ENCODE measurements at places on chromosomes 11 and 22.

GRCh38 chr11:90447618-90448017 lies 224.8 kb upstream of the CHORDC1 start:
- no peak for DNase-seq

- no peak for DNase-seq
Measured at GRCh38 chr11:104106136-104106754, 57.7 kb downstream of the PDGFD start.

DNA sequence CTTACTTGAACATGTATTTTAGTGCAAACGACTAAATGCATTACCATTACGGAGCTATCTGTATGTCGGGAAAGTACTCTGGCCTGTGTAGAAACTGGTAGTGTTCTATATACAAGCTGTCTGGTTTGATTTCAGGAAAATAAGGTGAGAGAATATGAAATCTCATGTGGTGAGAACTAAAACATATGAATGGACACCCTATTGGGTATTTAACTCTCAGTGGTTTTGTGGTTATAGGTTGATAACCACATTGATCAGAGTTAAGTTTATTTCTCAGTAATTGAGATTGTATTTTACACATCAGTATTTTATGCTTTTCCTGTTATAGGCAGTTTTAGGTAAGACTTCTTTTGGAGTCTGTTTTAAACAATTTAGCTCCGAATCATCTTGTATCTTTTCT lies 10.4 kb downstream of the ANO5 start:
- DNase-seq = no peak

DNA sequence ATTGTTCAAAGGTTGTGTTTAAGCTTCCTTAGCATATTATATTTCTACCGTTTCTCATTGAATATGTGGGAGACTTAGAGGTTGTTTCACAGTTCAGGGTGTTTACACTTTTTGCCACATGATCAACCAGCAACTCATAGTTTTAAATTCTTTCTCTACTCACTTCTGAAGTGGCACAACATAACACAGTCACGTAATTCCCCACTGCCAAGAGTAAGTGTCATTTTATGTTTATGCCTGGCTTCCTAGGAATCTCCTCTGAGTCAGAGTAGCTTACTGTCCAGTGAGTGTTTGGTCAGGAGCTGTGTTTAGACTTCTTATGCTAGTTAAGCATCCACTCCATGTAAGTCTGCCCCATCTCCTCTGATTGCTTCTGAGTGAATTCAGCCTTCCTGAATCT lies 520.8 kb upstream of the KIRREL3 start:
- no peak for DNase-seq

DNA sequence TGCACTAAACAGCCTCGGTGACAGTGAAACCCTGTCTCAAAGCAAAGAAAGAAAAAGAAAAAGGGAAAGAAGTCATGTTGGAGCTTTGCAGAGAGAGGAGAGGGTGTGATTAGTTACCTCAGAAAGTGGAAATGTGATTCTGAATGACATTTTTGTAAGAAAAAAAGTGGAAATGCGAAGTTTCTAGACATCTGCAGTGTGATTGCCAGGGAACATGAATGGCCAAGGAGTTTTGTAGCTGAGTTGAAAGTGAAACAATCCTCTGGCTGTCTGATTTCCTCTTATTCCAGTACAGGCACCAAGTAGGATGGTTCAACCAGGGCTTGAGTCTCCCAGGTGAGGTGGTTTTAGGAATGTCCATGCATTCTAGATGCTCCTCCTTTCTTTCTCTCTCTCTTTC lies 17.8 kb upstream of the SYVN1 start:
- DNase-seq = no peak

- DNase-seq = no peak
Measured at GRCh38 chr22:28582806-28583205, 96.8 kb downstream of the TTC28 start.

DNA sequence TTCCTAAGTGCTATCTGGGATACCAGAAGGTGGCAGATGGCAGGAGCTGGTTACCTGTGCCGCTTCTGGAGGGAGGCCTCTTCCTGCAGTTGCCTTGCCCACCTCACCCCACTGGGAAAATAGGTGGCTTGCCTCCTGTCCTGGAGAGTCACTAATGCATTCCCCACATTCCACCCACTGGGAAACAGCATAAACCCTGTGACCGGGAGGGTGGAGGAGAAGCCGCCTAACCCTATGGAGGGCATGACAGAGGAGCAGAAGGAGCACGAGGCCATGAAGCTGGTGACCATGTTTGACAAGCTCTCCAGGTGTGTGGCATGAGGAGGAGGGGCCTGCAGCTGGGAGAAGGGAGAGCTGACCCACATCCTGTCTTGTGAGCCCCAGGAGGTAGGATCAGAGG lies 5.6 kb downstream of the RIC8A start:
- DNase-seq = no peak

DNA sequence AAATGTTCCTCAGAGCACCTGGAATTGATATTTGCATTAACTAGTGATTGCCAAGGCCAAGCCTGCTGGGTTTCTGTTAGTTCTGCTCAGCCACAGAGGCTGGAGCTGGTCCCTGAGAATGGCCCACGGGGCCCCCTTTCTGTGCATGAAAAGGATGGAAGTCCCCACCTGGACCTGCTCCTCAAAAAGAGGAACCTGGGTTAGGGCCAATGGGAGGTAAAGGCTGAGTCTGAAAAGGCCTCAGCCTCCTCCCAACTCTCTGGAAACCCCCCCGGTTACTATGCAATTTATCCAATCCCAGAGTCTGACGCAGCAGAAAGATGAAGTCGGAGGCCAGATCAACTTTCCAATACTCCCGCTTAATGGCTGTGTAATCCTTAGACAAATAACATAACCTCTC lies 6.8 kb upstream of the CREB3L1 start:
- DNase-seq = no peak

DNA sequence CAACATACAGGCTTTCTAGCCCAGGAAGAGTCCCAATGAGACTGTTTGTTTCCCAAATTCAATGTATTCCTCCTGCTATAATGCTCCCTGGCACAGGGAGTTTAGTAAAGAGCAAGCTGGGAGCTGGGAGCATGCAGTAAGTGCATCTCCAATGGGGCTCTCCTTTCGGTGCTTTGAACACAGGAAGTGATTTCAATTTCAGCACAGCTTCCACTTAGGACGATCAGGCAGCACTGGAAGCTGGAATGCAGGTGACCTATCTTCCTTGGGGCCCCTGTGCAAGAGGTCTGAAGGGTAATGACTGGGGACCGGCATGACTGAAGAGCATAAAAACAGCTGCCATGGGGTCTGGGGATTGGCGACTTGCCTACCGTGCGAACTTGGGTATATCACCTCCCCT lies 76.0 kb downstream of the LARGE1 start:
- DNase-seq = no peak

DNA sequence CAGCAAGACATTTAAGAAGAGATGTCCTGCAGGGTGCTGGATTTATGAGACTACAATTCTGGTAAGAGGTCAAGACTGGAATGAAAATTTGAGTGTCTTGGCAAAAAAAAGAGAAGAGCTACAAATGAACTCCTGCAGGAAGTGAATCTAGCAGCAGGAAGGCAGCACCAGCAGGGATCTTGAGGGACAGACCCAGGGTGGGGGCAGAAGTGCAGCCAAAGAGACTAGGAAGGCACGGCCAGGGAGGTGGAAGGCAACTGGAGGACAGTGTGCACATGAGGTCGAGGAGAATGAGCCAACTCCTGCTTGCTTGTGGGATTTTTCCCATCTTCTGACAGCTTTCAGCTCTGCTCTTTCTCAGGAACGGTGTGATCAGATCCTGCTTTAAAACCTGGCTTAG lies 263.2 kb downstream of the BUD13 start:
- DNase-seq = no peak

- DNase-seq = no peak
Measured at GRCh38 chr11:4191031-4191571, 96.5 kb downstream of the RRM1 start.

DNA sequence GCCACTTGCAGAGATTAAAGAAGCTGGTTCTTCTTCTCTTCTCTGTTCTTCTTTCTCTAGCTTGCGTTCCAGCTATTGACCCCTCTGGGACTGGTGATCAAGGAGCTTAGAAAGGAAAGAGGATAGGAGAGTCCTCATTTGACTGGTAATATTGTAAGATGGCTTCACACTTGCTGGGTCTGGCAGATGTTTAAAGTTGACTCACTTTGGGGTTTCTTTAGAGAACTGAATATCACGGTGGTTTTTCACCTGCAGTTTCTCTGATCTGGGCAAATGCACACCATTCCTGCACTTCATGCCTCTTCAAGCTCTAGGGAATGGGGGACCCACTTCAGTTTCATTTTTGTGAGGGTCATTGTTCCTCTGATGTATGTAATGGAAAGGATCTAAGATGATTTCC lies 41.8 kb upstream of the DEUP1 start:
- no peak for DNase-seq

- DNase-seq = no peak
Measured at GRCh38 chr22:50177537-50178470, 7.3 kb downstream of the PANX2 start.

DNA sequence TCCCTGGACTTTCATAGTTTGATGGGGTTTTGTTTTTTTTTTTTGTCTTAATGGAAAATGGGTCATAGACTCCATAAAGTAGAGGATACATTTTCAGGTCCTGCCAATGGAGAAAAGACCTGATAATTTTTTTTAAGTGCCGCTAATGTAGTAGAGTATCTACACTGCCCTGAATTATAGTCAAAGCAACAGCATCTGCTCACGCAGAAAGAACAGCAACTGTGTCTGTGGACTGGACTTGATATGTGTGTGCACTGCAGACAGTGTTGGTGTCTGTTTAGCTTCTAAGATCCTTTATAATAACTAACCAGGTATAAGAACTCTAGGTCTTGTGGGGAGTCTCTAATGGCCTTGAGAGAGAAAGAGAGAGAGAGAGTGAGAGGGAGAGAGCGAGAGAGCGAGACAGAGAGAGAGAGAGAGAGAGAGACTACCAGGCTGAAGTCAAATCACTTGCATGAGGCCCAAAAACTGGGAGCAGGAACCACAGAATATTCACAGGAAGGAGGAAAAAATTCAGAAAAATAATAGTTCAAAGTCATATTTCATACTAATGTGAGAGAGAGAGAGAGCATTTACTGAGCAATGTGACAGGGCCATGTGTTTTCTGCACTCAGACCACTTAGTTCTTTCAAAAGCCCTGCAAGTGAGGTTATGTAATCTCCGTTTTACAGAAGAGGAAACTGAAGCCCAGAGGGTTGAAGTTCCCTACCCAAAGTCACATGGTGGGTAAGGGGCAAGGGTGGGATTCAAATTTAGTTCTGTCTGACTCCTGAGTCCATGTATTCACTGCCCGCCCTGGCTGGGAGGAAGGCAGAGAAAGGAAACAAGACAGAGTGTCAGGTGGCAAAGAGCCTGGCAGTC lies 8.6 kb upstream of the MIAT start:
- DNase-seq = no peak

DNA sequence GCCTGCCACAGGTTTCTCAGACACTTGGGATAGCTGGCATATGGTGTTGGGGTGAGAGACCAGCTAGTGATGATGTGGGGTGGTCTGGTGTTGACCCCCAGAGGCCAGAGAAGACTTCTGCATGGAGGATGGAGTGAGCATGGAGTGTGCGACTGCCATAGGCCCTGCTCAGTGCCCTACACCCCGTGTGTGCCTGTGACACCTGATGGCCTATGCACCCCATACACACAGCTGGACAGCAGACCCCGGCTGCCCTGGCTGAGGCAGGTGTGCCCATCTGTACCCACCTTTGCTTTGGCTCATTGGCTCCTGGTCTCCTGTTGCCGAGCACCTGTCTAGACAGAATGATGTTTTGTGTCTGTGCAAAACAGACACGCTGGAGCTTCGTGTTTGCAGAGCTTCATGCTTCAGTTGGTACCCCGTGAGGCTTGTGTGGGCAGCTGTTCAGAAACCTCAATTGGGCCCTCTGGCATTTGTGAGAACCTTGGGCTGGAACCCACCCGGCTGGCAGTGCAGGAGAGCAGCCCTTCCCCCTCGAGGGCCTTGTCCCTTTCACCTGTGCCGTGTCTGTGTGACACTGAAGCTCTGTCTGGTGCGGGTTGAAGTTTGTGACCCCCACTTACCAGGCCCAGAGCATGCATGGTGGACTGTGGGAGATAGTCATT lies 27.6 kb downstream of the BCR start:
- no peak for DNase-seq

- no peak for DNase-seq
Measured at GRCh38 chr22:27113641-27114040, 456.3 kb downstream of the MIAT start.

DNA sequence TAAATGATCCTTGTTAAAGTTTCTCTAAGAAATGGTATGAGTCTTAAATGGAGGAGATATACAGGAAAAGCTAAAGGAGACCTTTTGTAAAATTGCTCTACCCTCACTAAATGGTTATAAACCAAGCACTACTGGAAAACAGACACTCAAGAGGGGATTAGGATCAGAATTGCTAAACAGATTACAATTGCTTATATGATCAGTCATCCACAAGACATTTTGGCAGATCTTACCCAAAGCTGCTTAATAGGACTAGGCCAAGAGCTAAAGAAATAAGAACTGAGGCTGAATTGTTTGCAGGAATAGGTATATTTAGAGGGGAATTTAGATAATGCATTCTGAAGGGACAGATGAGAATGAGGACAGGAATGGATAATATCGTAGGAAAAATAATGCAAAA lies 9.5 kb downstream of the HARBI1 start:
- DNase-seq = no peak

DNA sequence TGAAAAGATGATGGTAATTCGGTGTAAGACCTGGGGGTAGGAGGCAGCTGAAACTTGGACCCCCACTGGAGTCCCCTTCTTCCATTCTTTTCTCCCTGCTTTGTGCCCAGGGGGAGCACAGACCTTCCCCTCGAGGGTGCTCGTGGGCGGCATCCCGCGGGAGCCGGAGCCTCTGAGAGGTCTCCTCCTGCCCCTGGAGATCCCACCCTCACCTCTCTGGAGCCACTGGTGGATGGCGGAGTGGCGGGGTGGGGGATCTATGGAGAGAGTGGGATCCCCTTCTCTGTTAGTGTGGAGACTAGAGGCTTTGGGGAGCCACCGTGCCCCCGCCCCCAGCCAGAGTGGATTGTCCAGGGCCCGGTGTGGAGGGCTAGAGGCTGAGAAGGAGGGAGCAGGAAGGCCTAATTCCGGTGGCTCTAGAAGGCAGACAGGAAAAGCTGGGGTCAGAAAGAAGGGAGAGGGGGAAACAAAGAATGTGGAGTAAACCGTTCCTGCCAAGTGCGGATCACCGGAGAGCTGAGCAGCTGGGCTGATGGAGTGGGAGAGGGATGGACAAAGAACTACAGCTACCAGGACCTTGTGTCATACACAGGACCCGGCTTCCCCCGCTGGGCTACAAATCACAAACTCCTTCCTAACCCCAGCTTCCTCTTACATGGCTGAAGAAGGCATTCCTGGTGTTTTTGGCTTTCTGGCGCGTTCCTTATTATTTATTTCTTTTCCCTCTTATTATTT lies 41.9 kb downstream of the KCNJ1 start:
- no peak for DNase-seq

DNA sequence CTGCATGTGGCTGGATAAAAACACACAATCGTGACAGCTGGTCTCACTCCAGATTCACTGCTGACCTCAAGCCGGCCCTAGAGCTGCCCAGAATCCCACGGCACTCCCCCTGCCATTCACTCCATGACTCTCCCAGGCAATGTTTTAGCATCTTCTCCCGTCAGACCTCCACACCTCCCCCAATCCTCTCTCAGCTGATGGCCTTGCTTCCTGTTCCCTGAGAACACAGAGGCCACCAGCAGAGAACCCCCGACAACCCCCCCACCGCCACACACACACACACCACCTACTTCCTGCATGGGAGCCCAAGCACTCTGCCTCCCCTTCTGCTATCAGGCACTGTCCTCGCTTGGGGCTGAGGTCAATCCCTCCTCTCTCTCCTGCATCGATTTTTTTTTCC lies 9.3 kb downstream of the TNKS1BP1 start:
- DNase-seq = no peak

GRCh38 chr11:48081151-48082010 lies 101.0 kb downstream of the PTPRJ start:
- peak; percentile 10 for DNase-seq
